NCI-H2227 treated with DMSO at 0.1 percent for 48 hours (cell line): ENCODE measurements at places on chromosomes 5 and 9.

- no peak for DNase-seq
Observed at GRCh38 chr9:89439571-89439970, 58.3 kb downstream of the SEMA4D start.

DNA sequence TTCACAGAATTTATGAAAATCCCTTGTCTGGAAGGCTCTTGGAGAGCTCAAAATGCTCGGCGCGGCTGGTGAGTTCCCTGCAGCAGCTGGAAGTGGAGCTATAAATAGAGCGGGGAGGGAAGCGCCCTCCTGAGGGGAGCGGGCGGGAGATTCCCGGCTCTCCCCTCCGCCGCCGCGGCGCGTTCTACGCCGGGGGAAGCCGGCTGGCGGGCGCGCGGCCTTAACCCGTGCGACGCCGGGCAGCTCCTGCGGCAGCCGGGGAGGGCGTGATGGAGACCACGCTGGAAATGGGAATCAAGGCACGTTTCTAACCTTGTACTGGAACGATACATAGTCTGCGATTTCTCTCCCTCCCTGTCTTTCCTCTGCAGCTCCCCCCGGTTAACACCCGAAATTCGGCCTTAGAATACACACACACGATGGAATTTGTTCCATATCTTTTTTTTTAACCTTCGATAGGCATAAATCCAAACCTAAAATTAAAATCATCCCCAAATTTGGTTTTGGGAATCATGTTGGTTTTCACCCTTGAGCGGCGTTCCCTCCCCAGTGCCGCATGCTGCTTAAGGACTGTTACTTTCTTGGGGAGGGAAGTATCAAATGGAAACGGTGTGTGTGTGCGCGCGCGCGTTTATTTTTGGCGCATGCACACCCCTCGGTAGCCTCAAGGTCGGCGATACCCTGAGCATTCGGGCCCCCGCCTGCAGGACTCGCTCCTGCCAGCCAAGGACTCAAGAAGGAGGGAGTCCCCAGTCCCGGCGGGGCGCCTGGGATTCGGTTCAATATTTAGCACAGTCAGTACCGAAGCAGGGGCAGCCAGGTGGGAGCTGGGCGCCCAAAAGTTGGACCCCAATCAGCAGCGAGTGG, 306.3 kb upstream of the KCNN2 start:
- peak; percentile 1 for DNase-seq

- DNase-seq, result no peak
Observed at GRCh38 chr9:134314950-134315715, 11.1 kb upstream of the RXRA start.

DNA sequence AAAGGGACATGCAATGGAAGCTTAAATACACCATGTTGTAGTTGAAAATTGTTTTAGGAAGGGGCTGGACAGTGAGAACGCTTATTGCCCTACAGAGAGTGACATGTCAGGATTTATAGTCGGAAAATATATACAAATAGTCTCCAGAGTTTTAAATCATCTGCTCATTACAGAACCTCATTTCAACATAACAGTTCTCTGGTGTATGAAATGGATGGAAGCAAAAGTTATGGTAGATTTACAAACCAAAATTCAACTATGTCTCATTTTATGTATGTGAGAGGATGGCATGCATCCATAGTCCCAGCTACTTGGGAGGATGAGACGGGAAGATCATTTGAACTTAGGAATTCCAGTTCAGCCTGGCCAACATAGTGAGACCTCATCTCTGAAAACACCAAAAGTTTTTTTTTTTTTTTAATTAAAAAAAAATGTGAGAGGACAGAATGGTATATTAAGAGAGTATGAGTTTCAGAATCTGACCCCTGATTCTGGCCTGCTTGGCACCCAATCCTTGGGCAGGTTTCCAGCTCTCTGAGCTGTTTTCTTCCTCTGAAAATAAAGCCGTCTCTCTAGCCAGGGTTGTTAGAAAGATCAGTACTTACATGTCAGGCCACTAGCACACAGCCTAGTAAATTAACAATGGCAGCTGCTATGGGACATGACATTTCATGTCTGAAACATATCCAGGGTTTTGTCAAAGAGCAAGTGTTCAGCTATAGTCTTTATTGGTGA, 40.1 kb downstream of the IQGAP2 start:
- no peak for DNase-seq

- DNase-seq, result no peak
Observed at GRCh38 chr5:140609126-140609525, 23.8 kb downstream of the CD14 start.

DNA sequence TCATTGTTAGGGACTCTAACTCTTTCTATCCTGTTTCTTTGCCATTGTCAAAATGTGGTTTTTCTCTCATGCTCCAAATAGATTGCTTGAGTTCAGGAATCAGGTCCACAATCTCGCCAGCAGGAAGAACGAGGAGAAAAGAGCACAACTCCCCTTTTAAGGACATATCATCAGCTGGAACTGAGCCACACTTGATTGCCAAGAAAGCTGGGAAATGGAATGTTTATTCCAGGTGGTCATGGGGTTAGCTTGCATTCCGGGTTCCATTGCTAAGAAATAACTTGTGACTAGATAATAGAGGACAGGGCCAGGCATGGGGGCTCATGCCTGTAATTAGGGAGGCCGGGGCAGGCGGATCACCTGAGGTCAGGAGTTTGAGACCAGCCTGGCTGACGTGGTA, 32.4 kb upstream of the C9orf57 start:
- DNase-seq, result no peak
